Stimulated activated CD8-positive, alpha-beta memory T cell treated with anti-CD3 and anti-CD28 coated beads, Interleukin-15, amount 100 ng/mL, for 48 hours (primary cell): ENCODE measurements at places on chromosomes 4 and X.

GRCh38 chr4:76601791-76602190 is 166.8 kb downstream of the SHROOM3 start:
- no peak for DNase-seq

DNA sequence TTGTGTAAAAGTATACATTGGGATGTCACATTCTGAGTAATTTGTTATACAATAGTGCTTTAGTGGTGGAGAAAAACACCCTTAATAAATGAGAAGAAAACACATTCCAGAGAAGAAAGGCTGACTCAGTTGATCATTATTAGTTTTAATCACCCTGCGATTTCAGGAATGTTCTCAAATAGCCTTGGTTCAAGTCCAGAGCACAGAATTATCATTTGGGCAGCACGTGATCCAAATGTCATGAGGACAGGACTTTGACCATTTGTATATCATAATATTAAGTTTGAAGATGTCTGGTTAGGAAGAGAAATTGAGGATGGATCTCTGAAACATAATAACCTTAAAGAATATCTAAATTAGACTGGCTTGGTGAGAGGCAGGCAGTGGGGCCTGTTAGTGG is 1434.3 kb upstream of the TENM3 start:
- no peak for DNase-seq

- no peak for DNase-seq
Observed at GRCh38 chr4:7068883-7069282, 1.0 kb upstream of the GRPEL1 start.

GRCh38 chr4:123216946-123217345 is 179.6 kb upstream of the SPRY1 start:
- no peak for DNase-seq

- no peak for DNase-seq
Observed at GRCh38 chr4:134740290-134740689, 538.7 kb upstream of the PABPC4L start.

DNA sequence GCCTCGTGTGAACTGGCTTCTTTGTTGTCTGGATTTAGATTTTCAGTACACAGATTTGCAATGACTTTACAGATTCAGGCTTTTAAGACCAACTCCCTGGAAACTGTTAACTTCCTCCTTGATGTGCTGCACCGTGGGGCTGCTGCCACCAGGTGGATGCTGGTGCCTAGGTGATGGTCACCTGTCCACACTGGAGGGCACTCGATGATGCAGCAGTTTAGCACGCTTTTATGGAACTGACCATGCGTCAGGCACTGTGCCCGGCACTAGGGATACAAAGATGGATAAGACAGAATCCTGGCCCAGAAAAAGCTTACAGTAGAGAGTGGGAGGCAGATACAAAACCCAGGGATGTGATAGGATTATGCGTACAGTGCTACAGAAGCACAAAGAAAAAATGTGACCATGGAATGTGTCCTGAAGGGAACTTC is 180.7 kb downstream of the CEP135 start:
- DNase-seq = no peak

DNA sequence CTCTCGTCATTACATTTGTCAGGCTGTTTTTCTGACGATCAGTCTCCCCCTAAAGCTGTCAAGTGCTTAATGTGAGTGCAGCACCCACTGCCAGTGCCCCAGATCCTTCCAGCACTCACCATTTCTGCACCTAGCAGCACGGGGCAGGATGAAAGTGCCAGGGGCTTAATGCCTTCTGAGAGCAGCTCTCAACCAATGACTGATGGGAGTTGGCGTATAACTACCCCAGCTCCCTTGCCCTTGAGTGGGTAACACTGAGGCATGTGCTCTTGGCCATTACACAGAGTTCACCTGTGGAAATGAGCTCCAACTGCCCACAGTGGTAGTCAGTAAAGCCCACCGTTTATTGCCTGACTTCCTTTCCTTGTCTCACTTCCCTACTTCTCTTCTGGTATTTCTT is 226.2 kb upstream of the BCOR start:
- no peak for DNase-seq

GRCh38 chr4:11130195-11130970 is 298.3 kb downstream of the HS3ST1 start:
- no peak for DNase-seq

GRCh38 chrX:9440116-9440844 is 24.6 kb upstream of the TBL1X start:
- DNase-seq = no peak

DNA sequence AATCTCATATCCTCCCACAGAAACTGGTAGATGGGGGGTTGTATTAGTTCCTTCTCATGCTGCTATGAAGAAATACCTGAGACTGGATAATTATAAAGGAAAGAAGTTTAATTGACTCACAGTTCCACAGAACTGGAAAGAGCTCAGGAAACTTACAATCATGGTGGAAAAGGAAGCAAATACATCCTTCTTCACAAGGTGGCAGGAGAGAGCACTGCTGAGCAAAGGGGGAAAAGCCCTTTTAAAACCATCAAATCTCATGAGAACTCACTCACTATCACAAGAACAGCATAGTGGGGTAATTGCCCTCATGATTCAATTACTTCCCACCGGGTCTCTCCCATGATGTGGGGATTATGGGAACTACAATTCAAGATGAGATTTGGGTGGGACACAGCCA is 250.5 kb upstream of the GPRIN3 start:
- DNase-seq = no peak

DNA sequence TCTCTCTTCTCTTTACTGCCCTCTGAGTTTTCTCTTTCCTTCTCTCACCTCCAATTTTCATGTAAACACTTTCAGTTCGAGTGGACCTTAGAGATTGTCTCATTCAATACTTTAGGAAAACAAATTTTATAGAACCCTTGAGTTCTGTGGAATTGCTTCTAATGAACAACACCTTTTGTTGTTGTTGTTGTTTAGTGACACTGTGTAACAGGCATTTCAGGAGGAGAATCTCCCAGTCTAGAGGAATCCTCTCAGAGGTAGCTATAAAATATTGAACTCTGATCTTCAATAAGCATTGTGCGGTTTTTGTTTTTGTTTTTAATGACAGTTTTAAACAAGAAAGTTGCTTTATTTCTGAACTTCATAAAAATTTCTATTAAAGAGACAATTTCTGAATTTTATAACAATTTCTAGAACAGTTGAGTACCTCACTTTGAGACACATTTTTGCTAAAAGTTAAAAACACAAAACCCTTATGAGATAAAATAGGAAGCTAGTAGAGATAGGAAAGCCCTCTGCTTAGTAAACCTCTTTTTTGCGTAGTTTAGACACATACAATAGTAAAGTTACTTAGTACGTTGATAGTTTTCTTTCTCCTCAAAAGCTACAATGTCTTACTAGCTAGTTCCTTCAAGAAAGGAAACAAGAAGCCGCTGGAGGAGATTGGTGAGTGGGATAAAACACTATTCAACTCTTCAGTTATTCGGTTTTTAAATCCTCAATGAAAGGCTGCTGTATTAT is 38.8 kb downstream of the CLCN3 start:
- no peak for DNase-seq

GRCh38 chr4:10083861-10084641 is 32.5 kb downstream of the WDR1 start:
- DNase-seq = no peak

- DNase-seq = no peak
Observed at GRCh38 chr4:143287572-143287923, 49.1 kb upstream of the GAB1 start.

DNA sequence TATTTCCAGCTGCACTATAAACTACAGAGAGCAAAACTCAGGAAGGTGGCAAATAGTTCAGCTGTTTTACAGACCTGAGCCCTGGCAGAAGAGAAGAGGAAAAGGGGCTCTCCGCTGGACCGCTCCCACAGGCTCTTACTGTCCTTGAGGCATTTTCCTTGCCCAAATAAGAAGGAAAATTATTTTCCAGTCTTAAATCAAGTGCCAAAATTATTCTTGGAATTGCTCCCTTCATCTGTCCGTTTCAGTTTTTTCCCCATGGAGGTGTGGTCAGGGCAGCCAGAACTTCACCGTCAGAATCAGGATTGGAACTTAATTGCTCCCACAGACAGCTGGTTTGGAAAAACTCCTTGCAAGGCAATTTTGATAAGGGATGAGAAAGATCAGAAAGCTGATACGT is 35.2 kb upstream of the SPINK2 start:
- DNase-seq = no peak

DNA sequence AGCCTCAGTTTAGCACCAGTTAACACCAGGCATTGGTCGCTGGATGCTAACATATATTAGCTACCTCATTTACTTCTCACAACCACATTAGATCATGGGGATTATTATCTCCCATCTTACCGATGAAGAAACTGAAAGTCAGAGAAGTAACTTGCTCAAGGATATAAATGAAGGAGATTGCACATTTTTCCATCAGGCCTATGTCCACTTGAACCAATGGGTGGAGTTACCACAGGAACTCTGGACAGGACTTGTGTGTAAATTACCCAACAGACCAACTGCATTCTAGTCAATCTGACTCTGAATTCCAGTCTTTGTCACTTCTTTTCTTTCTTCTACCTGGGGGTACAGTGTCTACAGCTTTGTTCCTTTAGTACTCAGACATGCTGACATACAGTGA is 1.8 kb downstream of the LNX1 start:
- no peak for DNase-seq

DNA sequence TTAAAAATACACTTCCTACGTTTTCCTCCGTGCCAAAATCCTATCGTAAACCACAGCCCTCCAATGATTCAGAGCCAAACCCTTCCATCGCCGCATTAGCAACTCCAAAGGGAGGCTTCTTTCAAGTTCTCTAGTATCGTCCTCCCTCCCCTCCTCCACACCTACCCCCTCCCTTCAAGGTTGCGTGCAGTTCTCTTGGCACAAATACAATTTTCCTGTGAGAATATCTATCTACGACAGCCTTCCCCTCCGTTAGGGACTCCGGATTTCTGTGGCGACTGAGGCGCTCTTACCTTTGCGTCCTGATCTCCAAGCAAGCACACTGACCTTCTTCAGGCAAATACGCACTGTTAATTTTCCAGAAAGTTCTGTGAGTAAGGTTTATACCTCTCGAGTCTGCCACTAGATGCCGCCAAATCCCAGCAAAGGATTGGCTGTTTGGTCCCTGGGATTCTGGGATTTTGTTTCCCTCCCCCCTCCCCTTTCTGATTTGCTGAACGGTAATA is 1.2 kb upstream of the MORF4L2 start:
- DNase-seq = no peak

- no peak for DNase-seq
Observed at GRCh38 chrX:11117745-11118144, 6.6 kb downstream of the HCCS start.

DNA sequence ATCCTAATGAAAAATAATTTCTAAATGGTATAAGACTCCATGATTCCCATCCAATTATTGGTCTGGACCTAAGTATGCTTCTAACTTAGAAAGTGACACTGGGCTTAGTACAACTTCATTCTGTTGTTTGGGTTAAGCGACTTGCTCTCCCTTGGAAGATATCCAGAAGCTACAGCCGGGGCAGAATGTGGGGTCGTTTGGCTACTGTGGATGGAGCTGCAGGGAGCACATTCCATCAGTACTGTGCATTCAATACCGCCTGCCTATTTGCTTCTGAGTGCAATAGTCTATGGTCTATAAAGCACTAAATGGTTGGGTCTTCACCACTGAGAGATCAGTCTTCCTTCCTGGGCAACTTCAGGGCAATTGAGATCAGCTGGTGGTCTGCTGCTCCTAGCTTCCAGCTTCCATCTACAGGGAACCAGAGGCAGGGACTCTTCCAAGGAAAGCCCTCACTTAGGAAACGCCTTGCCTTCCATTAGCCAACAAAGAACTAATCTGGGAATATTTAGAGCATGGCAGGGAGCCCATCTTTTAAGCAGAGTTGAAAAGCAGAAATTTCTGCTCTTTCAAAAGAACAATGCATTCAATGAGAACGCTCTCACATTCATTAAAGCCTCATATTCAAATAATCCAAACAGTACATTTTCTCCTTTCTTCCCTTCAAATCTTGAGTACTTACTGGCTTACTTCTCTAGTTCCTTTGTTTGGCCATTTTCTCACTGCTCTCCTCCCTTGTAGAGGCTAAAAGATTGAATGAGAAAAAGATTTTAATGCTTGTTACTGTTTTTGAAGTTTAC is 1049.9 kb upstream of the TENM3 start:
- no peak for DNase-seq

DNA sequence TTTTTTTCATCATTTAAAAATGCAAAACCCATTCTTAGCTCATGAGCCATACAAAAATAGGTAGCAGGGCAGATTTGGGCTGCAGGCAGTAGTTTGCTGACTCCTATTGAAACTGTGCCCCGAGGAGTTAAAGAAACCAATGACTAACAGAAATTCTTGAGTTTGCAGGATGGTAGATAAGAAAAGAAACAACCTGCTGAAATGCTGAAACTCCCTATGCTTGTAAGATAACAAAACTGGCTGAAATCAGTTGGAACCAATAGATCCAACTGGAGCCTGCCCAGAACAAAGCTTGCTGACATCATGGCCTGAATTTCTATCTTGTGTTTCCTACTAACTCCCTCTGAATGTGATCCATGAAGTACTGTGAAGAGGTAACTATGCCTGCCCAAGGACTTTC is 68.6 kb downstream of the ANOS1 start:
- DNase-seq = no peak

DNA sequence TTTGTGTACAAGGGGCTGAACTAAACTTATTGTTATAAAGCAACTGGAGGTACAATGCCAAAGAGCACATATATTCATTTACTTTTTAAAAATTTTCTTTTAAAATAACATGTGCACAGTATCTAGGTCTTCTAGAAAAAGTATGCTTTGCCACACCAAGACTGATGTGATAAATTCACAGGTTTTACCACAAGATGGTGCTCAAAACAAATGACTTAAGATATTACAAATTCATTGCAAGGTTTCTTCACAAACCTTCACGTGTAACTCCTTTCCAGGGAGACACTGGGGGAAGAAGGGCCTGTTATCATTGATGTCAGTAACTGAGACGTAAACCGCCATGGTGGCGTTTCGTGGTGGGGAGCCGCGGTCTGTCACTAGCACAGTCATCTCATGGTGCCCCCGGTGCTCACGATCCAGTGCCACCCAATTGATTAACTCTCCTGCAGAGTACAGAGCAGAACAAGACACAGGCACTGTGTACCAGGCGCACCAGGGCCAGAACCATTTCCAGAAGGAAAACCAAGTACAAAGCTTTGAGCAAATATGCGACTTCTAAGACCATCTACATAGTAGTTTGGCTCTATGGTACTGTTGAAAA is 162.2 kb downstream of the DCHS2 start:
- DNase-seq = no peak

DNA sequence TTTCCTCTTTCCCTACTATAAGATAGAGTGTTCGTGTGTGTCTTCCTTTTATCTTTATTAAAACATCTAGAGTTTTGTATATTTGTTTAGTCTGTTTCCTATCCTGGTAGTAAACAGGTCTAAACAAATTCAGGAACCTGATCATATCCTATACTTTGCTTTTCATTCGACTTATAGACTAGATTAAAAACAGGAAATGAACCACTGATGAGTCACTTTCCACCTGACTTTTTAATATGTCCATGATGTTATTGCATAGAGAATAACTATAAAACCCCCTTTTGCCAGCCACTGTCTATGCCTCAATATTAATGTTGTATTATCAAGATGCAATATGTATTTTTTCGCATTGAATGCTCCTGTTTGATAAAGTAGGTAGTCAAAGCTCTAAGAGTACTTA is 1794.0 kb downstream of the STIM2 start:
- no peak for DNase-seq
